Activated CD4-positive, CD25-positive, alpha-beta regulatory T cell treated with anti-CD3 and anti-CD28 coated beads, Interleukin-2, amount 50 U/mL, for 16 hours (primary cell): ENCODE measurements at places on chromosomes 4 and X.

DNA sequence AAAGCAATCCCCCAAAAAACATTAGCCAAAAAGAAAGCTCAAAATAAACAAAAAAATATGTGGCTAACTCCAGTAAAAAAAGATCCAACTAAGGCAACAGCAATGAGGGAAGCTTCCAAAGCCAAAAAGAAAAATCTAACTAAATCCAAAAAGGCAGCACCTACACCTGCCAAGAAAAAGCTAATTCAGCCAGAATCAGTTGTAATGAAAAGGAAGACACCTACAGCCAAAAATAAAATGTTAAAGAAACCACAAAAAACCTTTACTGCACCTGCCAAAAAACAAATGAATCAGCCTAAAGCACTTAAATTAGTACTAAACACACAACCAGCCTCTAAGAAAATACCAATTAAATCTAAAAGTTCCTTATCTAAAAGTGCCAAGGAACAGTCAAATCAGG is 37.2 kb upstream of the CABS1 start:
- no peak for DNase-seq

GRCh38 chr4:70816894-70817293 is 22.8 kb downstream of the GRSF1 start:
- no peak for DNase-seq

DNA sequence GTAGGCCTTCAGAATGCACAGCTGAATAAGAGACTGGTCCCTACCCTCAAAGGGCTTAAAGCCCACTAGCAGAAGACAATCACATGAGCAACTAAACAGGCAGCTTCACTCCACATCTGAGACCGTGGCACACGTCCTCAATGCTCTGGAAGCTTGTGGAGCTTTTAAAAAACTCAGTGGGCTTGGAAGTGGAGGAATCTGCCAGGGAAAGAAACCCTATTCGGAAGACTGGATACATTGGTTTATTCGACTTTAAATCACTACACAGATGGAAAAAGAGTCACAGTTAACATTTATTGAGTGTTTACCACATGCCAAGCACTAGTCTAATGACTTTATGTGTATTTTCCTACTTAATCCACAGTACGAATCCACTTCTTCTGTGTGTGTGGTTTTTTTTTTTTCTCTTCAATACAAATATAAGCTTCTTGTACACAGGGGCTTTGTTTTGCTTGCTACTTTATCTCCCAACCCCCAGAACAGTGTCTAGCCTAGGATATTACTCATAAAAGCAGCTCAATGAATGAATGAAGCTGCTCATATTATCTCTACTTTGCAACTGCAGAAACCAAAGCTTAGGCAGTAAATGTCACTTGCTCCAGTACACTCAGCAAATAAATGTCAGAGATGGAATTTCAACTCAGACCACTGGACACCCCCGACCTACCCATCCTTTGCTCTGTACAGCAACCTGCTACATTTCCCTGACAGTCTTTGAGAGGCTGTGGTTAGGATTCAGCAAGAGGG is 137.7 kb downstream of the LDB2 start:
- no peak for DNase-seq

GRCh38 chrX:71439896-71440295 is 73.7 kb downstream of the TAF1 start:
- DNase-seq: no peak
